ENCODE measurements at places on chromosomes 12 and 14.

GRCh38 chr12:115075552-115076170, 391.7 kb upstream of the TBX3 start:
- no peak for DNase-seq

- DNase-seq, result no peak
Measured at GRCh38 chr12:93176610-93177126, 201.1 kb upstream of the NUDT4 start.

DNA sequence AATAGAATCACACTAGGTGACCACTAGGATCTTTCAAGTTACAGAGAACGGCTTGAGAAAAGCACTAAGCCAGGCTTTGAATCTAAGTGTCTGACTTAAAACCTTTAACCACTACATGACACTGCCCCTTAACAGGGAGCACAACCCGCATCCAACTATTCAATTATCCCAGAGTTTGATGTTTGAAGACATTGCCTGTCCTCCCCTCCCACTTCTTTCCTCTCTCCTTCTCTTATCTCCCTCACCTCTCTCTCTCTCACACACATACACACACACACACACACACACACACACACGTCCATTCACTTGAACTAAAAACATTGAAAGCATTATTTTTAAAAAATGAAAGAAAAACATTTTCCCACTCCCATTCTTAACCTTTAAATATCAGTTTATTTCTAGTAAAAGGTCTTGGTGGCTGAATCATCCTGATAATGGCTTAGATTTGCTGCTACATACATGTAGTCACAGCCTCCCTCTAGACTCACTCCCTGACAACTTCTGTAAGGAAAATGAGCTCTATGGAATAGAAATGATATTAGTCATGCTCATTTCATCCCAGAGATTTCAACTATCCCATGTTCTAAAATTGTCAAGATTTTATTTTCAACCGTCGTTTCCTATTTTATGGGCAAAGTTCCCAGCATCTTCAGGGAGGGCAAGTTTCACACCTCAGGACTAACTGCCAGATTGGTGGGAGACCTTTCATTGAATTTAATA, 53.5 kb upstream of the RAP1B start:
- DNase-seq, result no peak

DNA sequence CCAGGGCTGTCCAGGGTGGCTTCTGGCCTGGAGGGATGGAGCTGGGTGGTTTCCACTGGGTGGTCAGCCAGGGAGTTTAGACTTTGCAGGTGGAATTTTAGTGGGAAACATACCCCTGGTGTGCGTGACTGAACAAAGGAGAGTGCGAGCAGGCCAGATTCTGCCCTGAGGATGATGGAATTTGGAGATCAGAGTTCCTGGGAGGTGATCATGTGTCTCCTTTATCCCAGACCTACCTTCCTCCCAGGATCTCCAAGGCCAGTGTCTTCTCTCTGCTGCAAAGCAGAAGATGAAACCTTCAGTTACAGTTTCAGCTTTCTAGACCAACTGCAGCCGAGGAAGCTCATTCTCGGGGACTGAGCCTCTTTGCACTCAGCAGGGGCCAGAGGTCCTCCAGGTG, 33.2 kb downstream of the RPH3A start:
- no peak for DNase-seq

DNA sequence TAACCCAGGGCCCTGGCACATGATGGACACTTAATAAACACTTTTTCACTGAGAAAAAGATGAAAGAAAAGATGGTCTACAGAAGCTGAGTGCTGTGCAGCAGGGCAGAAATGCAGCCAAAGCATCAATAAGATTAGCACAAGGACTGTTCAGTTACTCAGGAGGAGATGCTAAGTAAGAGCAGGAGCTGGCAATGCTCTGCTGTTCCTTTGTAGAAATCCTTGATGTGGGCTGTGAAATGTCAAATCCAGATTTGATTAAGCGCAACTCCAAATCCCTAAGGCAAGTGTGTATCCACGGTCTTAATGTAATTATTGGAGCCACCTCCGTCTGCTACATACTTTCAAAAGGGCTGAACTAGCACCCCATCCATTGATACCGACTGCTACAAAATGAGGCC, 151.8 kb upstream of the BTG1 start:
- DNase-seq, result no peak

Data from hippocampal formation (tissue), 2 donors.